NCI-H1930 (cell line): ENCODE measurements at places on chromosomes 11 and 22.
A peak's percentile ranks its signal among the peaks of the same experiment; 100 is the strongest.

- DNase-seq = peak; percentile 62
These were observed 90.3 kb upstream of the PITPNB start for GRCh38 chr22:28009272-28009827.

GRCh38 chr22:42261296-42261695 is 9.2 kb downstream of the TCF20 start:
- no peak for DNase-seq

DNA sequence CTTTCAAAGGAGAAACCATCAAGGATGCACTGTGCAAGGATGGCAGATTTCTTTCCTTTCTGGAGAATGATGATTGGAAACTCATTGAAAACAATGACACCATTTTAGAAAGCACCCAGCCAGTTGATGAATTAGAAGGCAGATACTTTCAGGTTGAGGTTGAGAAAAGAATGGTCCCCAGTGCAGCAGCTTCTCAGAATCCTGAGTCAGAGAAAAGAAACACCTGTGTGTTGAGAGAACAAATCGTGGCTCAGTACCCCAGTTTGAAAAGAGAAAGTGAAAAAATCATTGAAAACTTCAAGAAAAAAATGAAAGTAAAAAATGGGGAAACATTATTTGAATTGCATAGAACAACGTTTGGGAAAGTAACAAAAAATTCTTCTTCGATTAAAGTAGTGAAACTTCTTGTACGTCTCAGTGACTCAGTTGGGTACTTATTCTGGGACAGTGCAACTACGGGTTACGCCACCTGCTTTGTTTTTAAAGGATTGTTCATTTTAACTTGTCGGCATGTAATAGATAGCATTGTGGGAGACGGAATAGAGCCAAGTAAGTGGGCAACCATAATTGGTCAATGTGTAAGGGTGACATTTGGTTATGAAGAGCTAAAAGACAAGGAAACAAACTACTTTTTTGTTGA is 9.8 kb downstream of the FAM111A start:
- DNase-seq = no peak

DNA sequence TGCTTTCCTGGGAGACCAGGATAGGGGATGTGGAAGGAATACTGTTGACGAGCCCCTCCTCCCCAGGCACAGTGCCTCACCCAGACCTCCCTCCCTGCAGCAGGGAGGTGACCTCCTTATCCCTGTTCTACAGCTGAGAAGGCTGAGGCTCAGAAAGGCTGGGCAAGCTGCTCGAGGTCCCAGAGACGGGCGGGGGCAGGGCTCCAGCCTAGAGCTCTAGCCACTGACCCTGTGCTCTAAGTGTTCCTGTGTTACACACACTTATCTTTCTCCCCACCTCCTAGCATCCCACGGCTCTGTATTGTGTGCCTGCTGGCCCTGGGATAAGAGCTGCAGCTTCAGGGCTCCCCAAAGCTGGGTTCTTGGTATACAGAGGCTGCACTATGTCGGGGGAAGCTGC is 7.9 kb downstream of the CCDC134 start:
- no peak for DNase-seq

- DNase-seq = no peak
These were observed 25.2 kb downstream of the ALKBH3 start for GRCh38 chr11:43905813-43906241.

- DNase-seq = no peak
These were observed 11.3 kb upstream of the GDPD5 start for GRCh38 chr11:75536786-75537641.

DNA sequence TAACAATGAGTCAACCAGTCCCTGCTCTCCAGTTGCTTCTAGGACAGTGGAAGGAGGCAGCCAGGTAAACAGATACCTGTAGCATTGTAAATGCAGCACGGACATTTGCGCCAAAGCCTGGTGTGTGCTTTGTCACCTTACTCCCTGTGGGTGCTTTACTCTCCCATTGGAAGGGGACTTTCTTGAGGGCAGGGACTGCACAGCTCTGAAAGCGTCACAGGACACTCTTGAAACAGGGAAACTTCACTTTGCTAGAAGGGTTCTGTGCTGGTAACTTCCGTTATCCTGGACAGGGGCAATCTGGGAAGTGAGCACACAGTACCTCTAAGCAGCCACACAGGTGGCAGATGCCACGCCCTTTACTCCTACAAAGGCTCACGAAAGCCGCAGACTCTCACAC is 99.8 kb downstream of the MYO18B start:
- no peak for DNase-seq

DNA sequence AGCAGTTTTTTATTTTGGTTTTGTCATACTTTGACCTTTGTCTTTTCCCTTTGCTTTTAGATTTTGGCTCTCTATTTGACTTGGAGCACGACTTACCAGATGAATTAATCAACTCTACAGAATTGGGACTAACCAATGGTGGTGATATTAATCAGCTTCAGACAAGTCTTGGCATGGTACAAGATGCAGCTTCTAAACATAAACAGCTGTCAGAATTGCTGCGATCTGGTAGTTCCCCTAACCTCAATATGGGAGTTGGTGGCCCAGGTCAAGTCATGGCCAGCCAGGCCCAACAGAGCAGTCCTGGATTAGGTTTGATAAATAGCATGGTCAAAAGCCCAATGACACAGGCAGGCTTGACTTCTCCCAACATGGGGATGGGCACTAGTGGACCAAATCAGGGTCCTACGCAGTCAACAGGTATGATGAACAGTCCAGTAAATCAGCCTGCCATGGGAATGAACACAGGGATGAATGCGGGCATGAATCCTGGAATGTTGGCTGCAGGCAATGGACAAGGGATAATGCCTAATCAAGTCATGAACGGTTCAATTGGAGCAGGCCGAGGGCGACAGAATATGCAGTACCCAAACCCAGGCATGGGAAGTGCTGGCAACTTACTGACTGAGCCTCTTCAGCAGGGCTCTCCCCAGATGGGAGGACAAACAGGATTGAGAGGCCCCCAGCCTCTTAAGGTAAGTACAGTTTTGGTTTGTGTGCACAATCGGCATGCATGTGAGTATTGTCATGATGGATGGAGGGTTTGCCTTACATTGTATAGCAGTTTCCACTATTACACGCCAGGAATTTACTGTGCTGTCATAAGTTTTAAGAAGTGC is 25.0 kb downstream of the EP300 start:
- DNase-seq = no peak

GRCh38 chr11:94196363-94196762 is 67.7 kb downstream of the PANX1 start:
- DNase-seq = no peak

DNA sequence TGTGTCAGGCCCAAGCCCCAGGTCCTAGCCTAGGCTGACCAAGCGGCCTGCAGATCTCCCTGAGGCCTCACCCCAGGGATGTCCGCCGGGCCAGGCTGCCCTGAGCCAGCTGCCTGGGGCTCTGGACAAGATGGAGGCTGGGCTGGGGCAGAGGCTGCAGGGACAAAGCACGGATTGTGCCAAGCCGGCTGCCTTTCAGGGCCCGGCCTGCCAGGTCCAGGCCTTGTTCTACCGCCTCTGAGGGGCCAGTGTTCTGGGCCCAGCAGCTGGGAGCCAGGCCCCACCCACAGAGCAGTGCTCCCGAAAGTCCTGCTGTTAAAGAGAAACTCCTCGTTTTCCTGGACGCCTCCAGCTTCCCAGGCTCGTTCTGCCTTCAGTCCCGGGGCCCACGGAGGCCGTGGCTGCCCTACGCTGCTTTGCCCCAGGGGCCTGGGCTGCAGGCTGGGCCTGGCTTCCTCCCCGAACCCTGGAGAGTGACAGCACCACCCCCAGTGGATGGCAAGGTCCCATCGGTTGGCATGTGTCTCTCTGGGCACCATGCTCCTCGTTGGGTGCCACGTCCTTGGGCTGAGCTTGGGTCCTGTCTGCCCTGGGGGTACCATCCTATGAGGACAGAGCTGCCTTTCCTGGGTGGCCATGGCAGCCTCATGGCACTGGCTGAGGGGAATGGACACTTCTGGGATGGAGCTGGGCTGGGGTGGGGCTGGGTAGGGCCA is 7.6 kb downstream of the BRSK2 start:
- no peak for DNase-seq

GRCh38 chr11:8719211-8719649 is 36.6 kb downstream of the RPL27A start:
- DNase-seq = no peak

DNA sequence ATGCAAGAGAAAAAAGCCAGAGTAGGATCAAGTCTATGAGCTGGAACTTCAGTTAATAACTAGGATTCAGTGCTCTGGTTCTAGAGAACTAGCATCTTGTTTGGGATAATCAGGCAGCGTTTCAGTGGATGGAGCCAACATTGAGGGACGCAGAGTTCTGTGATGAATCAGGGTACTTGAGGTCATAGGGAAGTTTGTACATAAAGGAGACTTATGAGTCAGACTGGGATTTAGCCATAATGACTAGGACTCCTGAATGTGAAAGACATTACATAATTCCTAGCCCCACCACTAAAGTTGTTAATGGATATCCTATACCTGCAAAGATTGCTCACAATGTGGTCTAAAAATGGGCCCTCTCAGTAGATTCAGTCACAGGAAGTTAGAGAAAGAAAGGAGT is 6.8 kb downstream of the SLN start:
- DNase-seq = no peak

DNA sequence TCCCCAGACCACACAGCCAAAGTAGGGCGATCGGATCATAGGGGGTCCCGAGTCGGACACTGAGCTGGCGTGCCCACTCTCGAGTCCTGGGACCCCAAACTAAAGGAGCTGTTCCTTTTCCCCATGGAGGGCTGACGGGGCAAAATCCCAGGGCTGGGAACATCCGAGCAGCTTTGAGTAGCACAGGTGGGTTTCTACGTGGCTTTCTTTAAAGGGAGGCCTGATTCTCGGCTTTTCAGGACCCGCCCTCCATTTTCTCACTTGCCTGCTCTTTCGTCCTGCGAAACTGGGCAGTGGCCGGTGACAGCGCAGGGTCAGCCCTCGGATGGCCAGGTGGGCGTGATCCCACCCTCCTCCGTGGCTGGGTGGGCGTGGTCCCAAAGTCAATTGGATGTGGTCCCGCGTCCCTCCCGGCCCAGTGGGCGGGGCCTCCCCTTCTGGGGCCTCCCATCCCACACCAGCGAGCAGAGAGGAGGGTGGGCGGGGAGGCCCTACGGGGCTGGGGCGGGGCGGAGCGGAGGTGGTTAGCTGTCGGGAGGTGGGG is 17.5 kb upstream of the TXNRD2 start:
- DNase-seq = no peak

- peak; percentile 36 for DNase-seq
These were observed 90.9 kb upstream of the TP53I11 start for GRCh38 chr11:45041596-45041995.

- DNase-seq = no peak
These were observed 23.0 kb downstream of the ZNF202 start for GRCh38 chr11:123718469-123718868.

- DNase-seq = no peak
These were observed 17.1 kb upstream of the IFITM3 start for GRCh38 chr11:337711-338110.

DNA sequence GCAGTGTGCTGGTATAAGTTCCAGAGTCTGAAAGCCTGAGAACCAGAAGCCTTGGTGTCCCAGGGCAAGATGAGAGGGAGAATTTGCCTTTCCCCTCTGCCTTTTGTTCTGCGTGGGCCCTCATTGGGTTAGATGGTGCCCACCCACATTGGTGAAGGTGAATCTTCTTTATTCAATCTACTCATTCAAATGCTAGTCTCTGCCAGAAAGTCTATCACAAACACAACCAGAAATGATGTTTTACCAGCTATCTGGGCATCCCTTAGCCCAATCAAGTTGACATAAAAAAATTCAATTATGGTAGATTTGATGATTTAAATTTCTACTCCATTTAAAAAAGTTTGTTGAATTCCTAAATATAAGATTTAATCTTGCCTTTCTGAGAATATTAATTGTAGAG is 22.2 kb downstream of the CSTPP1 start:
- DNase-seq = no peak

- DNase-seq = no peak
These were observed 13.6 kb downstream of the UCP2 start for GRCh38 chr11:73969091-73969490.
